ENCODE measurements at places on chromosomes 2 and 18.

DNA sequence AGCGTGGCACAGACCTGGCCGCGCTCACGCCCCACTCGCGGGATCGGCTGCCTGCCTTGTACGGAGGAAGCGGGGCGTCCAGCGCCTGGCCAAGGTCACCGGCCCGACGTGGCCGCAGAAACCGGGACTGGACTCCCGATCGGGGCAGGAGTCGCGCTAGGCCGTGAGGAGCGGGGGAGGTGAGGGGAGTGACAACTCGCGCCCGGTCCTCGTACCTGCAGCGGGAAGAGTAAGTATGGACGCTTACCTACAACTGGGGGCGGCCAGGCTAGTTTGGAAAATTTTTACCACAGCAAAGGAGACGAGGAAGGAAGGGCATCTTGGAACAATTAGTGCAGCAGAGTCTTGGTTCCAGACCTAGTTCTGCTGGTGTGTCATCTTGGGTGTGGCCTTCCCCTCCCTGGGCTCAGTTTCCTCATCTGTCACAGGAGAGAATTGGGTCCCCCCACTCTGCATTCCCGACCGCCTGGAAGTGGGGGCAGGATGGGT, 693 bp downstream of the UBE2F start:
- no peak for DNase-seq

DNA sequence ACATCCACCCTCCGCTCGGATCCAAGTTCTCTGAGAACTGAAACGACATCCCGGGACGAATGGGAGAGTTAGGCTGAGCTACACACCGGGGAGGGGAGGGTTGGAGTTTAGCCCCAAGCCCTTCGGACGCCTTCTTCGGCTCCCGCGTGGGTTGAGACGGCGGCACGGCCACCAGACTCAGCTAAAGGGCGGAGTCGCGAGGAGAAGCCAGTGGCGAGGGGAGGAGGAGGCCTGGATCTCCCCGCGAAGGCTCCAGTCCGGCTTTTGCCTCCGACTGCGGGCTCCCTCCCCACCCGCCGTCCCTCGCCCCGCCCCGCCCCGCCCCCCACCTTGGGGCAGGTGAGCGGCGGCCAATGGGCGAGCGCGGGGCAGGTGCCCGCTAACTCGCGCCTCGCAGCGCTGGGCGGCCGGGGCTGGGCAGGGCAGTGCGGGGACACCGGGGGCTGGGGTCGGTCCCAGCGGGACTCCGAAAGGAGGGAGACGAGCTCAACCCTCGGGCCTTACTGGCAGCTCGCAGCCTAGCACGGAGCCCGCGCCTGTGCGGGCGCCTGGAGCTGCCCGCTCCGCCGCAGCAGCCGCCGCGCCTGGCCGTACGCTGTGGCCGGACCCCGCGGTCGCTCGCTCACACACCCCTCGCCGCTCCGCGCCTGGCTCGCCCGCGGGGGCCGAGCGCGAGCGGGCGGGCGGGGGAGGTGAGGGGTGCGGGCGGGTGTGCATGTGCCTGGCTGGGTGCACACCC, at the start of gene EMX1:
TSS of gene EMX1 (plus strand) at position 382 of the 739 bp plus-strand sequence. CDS start at position 716, 334 bp downstream.
- no peak for DNase-seq

DNA sequence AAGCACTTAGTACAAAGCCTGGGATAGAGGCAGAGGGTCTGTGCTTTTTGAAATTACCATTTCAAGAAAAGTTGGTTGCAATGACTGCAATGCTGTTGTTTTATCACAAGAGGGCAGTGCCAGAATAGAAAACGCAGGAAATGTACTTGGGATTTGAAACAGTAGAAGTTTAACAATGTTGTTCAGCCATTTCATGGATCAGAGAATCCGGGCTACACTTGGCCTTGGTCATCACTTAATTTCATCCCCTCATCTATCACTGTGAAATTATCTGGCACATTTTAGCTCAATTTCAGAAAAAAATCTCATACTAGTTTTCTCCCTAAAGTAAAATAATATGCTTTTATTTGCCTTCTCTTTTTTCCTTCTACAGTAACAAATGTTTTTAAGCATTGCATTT, 70.8 kb downstream of the RAPGEF4 start:
- DNase-seq, result peak; percentile 82

DNA sequence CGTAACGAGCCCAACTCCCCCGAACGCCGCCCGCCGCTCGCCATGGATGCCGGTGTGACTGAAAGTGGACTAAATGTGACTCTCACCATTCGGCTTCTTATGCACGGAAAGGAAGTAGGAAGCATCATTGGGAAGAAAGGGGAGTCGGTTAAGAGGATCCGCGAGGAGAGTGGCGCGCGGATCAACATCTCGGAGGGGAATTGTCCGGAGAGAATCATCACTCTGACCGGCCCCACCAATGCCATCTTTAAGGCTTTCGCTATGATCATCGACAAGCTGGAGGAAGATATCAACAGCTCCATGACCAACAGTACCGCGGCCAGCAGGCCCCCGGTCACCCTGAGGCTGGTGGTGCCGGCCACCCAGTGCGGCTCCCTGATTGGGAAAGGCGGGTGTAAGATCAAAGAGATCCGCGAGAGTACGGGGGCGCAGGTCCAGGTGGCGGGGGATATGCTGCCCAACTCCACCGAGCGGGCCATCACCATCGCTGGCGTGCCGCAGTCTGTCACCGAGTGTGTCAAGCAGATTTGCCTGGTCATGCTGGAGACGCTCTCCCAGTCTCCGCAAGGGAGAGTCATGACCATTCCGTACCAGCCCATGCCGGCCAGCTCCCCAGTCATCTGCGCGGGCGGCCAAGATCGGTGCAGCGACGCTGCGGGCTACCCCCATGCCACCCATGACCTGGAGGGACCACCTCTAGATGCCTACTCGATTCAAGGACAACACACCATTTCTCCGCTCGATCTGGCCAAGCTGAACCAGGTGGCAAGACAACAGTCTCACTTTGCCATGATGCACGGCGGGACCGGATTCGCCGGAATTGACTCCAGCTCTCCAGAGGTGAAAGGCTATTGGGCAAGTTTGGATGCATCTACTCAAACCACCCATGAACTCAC, 673 bp downstream of the PCBP1 start:
- peak; percentile 67 for DNase-seq

GRCh38 chr2:133942398-133942797, 311.5 kb upstream of the MGAT5 start:
- DNase-seq, result no peak

DNA sequence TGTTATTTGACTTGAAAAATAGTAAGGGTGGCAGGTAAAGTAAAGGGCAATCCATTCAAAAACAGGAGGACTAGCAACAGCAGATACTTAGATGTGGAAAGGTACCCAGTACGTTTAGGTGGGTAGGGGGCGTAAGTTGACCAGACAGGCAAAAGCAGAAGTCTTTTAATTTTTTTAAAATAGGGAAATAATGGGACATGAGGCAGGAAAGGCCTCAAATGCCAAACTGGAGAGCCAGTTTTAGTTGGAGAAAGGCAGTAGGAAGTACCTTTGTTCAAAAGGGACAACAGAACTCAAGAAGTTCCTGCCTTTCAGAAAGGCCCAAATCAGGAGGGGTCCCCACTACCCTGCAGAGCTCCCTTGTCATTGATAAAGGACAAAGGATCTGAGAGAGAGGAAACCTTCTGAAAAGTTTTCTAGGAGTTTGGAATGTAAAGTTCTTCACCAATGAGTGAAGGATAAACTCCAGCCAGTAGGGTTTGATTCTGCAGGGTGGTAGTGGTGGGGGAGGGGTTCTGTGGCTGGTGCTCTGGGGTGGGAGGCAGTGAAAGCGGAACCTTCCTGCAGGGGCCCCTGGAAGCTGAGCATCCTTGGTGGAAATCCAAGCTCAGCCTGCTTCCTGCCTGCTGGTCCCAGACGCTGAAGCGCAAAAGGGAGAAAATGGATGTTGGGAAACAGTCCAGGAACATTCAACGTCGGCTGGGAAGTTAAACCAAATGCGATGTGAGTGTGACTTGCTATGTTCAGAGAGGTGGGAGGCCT, 40.1 kb downstream of the TMEM17 start:
- no peak for DNase-seq

- peak; percentile 68 for DNase-seq
Observed at GRCh38 chr2:68689553-68690537, 44.8 kb upstream of the ARHGAP25 start.

DNA sequence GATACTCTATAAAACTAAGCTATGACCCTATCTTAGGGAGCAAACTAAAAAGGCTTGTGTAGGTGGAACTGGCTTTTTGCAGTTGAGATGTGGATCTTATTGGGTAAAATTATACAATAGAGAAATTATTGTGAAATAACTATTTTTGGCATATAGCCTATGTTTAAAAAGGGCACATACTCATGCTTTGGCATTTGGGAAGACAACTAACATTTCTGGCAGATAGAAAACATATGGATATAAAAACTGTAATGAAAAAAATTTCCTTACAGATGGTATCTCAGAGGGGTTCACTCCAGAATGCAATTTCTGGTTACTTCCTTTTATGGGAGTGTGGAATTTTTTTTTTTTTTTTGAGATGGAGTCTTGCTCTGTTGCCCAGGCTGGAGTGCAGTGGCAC, 120.1 kb upstream of the CCDC195 start:
- no peak for DNase-seq

GRCh38 chr2:160465406-160465805, 28.2 kb downstream of the RBMS1 start:
- DNase-seq, result no peak

GRCh38 chr2:18309188-18309587, 251.3 kb downstream of the RDH14 start:
- no peak for DNase-seq

DNA sequence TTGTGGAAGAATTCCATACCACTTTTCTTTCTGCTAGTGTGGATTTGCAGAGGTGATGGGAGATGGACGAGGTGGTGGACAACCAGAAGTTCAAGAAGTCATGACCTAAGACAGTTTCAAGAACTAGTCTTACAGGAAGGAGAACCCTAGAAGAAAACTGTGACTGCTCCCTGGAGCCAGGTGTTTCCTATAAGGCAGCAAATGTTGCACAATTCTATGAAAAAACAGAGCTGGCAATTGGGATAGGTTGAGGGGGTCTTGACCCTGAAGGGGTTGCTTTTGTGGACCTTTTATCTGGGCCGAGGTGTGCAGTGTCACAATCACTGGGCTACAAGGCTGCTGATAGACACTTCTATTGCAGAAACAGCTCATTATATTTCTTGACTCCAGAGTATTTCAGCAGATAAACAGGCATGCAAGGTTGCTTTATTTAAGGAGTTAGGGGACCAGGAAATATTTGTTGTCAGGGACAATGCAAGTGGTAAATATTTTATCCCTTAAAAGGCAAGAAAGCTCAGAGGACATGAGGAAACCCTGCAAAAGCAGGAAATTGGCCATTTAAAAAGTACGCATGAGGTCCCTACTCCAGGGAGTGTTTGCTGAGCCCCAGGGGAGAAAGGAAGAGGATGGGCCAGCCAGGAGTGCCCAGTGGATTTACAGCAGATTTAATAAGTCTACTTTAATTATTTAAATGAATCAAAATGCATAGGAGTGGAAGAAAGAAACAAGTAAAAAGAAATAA, 22.9 kb downstream of the APCDD1 start:
- DNase-seq, result no peak

DNA sequence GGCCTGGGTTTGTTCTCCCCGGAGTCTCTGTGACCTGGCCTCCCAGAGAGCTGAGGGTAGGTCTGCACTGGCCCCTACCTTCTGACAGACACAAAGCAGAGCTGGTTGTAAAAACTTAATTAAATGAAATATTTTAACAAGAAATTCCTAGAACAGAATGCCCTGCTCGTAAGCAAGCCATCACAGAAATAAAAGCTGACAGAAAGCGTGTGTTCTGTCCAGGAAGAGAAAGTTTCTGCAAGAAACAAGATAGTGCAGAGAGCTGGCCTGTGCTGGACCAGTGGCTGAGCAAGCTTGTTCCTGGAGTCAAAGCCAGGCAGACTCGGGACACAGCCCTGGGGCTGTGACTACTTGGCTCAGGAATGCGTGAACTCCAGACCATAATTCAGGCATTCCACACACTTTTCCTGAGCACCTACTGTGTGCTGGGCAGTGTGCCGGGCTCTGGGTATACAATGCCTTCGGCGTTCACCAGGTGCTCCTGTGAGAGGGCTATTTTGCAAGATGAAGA, 51.6 kb downstream of the APOB start:
- no peak for DNase-seq

DNA sequence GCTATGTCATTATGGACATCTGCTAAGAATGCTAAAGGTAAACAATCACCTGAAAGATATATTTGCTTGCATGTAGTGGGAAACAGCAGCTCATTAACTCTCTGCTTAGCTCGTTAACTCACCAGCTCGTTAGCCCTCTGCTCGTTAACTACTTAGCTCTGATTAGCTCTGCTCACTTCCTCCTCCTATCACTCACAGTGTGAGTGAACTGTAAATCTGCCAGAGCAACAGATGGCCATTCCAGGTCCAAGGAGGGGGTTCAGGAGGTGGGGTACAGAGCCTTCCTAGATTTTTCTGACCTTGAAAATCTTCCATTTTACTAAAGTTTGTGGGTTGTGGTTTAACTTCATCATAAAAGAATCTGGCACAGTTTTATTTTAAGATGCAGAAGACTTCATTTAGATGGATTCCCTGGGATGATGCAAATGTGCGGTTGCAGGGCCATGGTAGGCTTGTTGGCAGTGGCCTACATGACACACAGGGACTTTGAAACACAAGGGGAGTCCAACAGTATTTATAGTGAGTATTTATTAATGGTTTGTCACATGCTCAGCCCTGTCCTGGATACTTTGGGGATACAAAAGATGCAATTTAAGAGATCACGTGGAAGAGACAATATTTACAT, 1633.7 kb upstream of the CELF4 start:
- DNase-seq, result no peak

DNA sequence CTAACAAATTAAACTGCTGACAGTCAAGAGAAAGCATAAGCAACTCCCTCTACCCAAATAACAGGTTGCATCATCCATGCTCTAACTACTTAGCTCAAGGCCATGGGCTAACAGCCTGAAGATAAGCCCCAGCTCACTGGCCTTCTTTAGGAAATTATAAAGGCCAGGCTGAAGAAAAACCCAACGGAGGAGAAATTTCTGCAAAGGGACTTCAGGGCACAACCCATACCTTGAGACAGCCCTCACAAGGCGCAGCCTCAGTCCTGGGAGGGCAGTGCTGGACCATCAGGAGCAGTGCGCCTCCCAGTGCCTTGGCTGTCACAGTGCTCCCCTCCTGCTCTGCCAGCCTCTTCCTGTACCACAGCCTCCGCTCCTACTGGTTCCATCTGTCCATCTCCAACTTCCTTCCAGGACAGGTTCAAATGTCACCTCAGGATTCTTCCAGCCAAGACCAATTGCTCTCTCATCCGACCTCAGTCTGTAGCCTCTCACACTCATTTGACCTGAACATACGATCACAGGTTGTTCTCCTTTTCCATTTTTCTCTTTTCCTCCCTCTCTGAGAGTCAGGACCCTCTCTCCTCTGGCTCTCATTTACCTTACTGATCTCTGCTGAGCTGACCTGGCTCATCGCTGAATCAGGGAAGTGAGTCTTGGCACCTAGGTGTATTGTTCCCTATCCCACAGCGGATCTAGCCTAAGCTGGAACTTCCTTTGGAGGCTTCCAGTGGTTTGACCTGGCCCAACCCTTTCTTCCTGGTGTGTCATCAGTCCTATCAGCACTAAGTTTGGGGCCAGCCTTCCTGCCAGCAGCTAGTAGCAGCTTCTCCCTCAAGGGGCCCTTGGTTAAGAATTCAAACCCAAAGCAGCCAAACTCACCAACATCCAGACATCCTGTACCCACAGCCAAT, 1.9 kb downstream of the MCFD2 start:
- no peak for DNase-seq

All from pons (tissue), 1 donor.